ENCODE measurements at places on chromosomes 13 and 19. TPM values are rescaled to one million over a fixed set of nuclear protein-coding genes. Genes with fewer than 3 reads are reported as not detected.

- peak; percentile 93 for DNase-seq
Measured at GRCh38 chr19:48795055-48795684, 15.7 kb downstream of the BCAT2 start.

DNA sequence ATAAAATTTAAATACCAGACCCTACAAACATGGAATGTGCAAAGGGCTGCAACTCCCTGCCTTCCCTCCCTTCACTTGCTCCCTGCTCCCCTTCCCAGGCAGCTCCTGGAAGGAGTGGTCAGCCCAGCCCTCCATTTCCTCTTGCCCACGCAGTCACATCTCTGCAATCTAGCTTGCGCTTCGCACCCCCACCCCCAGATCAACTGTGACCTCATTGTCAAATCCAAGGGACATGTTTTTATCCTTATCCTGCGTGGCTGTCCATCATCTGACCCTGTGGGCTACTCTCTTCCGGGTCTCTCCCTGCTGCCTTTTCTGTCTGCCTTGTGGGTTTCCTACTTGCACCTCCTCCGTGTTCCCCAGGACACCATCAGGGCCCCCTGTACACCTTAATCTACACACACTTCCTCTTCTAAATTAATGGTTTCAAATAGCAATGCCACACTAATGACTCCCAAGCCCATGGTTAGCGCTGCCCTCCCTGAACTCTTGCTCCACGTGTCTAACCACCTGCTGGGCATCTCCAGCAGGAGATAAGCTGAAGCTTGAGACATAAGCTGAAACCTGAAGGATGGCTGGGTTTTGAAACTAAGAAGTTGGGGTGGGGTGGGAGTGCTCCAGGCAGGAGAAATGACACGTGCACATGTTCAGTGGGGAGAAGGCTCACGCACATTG, 118.3 kb downstream of the USP12 start:
- DNase-seq = no peak

Gene ZBTB7A
- 17.7 TPM for total RNA-seq

- DNase-seq = peak; percentile 66
Measured at GRCh38 chr19:2887391-2887914, 13.3 kb upstream of the ZNF57 start.

- no peak for DNase-seq
Measured at GRCh38 chr19:45146741-45147205, 14.0 kb downstream of the NKPD1 start.

GRCh38 chr13:66407128-66407527, 823.0 kb downstream of the PCDH9 start:
- DNase-seq = no peak

DNA sequence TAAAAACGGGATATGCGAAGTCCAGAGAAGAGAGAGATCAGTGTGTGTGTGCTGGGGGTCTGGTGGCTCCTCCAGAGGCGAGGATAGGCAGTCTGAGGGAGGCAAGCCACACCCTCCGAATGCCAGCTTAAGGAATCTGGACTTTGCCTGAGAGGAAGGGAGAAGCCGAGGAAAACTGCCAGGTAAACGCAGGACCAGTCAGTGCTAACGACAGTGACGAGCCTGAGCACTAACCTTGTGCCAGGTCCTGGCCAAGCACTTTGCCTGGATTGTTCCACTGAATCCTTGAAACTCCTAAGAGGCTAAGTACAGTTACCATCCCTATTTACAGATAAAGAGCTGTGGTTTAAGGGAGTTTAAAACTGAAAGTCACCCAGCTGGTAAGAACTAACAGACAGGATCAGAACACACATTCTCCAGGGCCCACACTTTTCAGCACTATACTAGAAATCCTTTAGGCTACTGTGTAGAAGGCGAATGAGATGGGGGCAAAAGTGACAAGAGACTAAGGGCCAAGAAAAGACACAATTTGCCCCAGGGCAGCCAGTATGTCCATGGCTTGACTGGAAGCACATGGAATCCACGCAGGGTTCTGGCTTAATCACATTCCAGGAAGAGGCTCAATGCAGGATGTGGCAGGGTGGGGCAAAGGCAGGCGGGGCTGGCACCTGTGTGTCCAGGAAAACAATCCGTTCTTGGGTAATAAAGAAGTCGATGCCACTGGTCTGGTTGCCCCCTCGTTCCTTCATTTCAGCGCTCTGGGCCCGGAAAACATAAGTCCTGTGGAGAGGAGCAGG, 15.1 kb downstream of the SMG9 start:
- DNase-seq = no peak

Gene DCT
- total RNA-seq = not detected

Gene ZNF573
- total RNA-seq = 3.4 TPM

- no peak for DNase-seq
Measured at GRCh38 chr13:77548095-77548494, 12.6 kb downstream of the SCEL start.

All from M059J (cell line).